ENCODE measurements at places on chromosomes 2 and 18.

DNA sequence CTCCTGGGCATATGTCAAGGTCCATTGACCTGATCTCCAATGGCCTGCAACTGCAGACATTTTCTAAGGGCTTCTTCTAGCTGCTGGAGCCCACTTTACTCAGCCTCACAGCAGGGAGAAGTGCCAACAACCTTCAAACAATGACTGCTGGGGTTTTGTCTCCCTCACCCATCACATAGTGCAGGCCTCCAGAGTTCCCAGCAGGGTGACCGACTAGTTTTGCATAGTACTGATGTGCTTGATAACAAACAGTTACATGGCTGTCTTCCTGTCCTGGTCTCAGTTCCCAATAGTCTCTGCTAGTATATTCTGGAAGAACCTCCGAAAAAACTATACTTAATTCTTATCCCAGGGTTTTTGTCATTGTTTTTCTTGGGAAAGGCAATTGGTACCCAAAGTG lies 10.4 kb upstream of the NETO1 start:
- no peaks in the 10 kb centered on the region for H3K27me3 ChIP-seq
- no peak overlapping the region for H3K4me3 ChIP-seq
- H3K36me3 ChIP-seq = no peaks in the 10 kb centered on the region
- no peak overlapping the region for H3K27ac ChIP-seq
- H3K4me1 ChIP-seq = no peaks in the 10 kb centered on the region

- H3K27ac ChIP-seq = no peak overlapping the region
- no peaks in the 10 kb centered on the region for H3K36me3 ChIP-seq
- no peaks in the 10 kb centered on the region for H3K27me3 ChIP-seq
- H3K4me3 ChIP-seq = no peak overlapping the region
These were observed 40.5 kb upstream of the ITPRID2 start for GRCh38 chr2:181850936-181851560.

GRCh38 chr2:21052044-21052443 lies 8.2 kb upstream of the APOB start:
- no peaks in the 10 kb centered on the region for H3K36me3 ChIP-seq
- H3K4me1 ChIP-seq = no peaks in the 10 kb centered on the region
- H3K27me3 ChIP-seq = no peaks in the 10 kb centered on the region
- no peak overlapping the region for H3K27ac ChIP-seq
- DNase-seq = no peak
- H3K4me3 ChIP-seq = no peak overlapping the region

GRCh38 chr18:62331581-62332356 lies 6.7 kb downstream of the TNFRSF11A start:
- no peak overlapping the region for H3K4me3 ChIP-seq
- no peaks in the 10 kb centered on the region for H3K36me3 ChIP-seq
- peaks cover 22% of the 10 kb centered on the region for H3K4me1 ChIP-seq
- H3K27me3 ChIP-seq = peaks cover 35% of the 10 kb centered on the region
- H3K27ac ChIP-seq = no peak overlapping the region

DNA sequence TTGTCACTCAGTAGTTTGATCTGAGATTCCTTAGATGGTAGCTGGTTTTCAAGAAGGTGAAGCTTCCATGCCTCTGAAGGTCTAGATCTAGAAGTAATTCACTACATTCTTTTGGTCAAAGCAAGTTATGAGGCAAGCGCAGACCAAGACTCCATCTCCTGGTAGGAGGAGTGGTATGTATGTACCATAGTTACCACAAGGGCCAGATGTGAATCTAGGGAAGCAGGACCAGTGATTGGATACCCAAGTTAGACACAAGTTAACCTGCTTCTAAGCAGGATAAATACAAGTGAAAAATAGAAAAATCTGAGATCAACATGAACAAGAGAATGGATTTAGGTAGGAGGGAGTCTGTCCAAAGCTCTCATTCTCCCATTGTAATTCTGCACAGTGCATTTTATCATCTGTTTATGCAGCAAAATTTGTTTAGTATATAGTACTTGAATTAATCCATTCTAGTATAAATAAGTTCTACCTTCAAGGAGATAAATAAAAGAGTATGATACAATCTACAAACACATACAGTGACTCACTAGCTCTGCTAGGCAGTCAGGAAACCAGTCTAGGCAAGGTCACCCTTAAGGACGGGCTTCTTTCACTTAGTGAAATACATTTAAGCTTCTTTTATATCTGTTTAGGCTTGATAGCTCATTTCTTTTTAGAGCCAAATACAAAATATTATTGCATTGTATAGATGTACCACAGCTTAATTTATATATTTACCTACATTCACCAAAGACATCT lies 14.2 kb upstream of the DOCK10 start:
- no peak overlapping the region for H3K27ac ChIP-seq
- DNase-seq = no peak
- no peaks in the 10 kb centered on the region for H3K27me3 ChIP-seq
- H3K4me1 ChIP-seq = peaks cover 35% of the 10 kb centered on the region
- no peak overlapping the region for H3K4me3 ChIP-seq

DNA sequence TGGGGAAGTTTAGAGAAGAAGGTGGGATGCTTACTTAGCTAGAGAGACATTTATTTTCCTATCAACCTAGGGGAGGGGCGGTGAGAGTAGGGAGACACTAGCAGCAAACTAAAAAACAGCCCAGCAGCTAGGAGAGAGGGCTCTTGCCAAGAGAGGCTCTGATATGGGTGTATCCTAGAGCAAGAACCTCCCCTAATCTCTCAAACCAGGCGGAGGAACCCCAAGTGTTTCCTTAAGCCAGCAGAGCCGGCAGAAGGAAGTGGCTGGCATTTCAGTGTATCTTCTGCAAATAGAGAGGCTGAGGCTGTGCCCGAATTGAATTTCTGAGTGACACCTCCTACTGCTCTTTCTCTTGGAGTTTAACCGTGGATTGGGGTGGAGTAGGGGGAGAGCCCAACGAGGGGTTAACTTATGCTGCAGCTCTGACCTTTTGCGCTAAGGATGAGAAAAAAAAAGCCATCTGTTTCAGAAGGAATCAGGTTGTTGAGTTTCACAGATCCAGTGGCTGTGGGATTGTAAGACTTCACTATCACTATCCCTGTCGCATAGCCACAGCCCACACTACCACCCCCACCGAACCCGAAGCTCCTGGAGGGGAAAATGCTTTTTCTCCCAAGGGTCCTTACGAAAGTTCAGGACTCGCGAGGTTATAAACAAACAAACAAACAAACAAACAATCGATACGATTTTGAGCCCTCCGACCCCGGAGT lies 1.4 kb downstream of the ST8SIA5 start:
- DNase-seq = no peak
- no peak overlapping the region for H3K27ac ChIP-seq
- no peak overlapping the region for H3K4me3 ChIP-seq

DNA sequence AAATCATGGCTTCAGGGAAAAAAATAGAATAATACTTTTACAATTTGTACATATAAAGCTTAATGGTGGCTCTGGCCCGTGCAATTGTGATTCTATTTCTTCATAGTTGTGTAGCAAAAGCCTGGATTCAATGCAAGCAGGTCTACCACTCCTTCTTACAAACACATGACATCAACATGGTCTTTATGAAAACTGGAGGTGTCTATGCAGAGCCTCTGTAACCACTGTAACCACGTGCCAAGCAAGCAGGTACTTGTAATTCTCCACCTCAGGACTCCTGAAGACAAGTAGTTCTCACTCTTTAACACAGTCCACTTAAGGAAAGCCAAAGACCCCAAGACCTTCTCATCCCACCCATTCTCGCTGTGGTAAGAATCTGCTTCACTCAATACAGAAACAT lies 62.6 kb downstream of the METTL4 start:
- H3K27ac ChIP-seq = no peak overlapping the region
- H3K27me3 ChIP-seq = no peaks in the 10 kb centered on the region
- H3K36me3 ChIP-seq = no peaks in the 10 kb centered on the region
- H3K4me3 ChIP-seq = no peak overlapping the region
- no peaks in the 10 kb centered on the region for H3K4me1 ChIP-seq

DNA sequence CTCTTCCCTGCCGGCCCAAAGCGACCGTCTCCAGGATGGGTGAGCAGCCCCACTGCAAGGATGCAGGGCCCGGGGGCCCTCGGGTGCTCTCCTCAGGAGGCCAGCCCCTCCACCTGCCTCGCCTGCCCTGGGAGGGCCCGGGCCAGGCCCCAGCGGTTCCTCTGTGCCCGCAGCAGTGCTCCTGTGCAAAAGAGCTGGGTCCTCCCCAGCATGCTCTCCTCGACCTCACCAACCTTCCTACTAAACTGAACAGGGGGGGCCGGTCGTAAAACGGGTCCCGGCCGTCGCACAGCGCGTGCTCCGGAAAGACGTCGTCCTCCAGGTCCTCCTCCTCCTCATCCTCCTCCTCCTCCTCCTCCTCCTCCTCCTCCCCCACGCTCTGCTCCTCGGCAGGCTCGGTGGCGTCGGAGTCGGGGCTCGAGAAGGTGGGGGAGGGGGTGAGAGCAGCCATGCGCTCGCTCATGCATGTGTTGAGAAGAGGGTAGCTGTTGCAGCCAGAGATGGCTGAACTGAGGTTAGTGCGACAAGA lies 62.9 kb downstream of the KIF1A start:
- no peaks in the 10 kb centered on the region for H3K4me1 ChIP-seq
- H3K27me3 ChIP-seq = no peaks in the 10 kb centered on the region
- no peak overlapping the region for H3K4me3 ChIP-seq
- H3K27ac ChIP-seq = no peak overlapping the region
- H3K36me3 ChIP-seq = no peaks in the 10 kb centered on the region
- DNase-seq = no peak

- H3K36me3 ChIP-seq = no peaks in the 10 kb centered on the region
- no peak overlapping the region for H3K27ac ChIP-seq
- no peaks in the 10 kb centered on the region for H3K4me1 ChIP-seq
- DNase-seq = no peak
- H3K27me3 ChIP-seq = no peaks in the 10 kb centered on the region
These were observed 33.9 kb downstream of the FN1 start for GRCh38 chr2:215401896-215402379.

DNA sequence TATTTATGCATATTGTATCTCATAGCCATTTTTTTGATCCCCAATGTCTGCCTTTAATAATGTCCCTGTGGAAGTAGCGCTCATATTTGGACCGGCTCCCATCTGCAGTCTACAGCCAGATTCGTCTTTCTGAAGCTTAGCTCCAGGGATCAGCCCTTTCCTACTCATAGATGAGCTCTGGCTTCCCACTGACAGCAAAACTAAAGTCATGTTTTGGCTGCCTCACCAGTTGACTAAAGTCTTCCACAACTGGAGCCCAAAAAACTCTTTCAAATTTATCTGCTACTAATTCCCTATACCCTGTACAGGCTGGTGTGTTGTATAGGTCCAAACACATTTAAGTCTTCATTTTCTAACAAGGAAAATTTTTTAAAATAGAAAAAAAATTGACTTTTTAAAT lies 294.2 kb upstream of the HNMT start:
- no peaks in the 10 kb centered on the region for H3K4me1 ChIP-seq
- DNase-seq = no peak
- H3K4me3 ChIP-seq = no peak overlapping the region

DNA sequence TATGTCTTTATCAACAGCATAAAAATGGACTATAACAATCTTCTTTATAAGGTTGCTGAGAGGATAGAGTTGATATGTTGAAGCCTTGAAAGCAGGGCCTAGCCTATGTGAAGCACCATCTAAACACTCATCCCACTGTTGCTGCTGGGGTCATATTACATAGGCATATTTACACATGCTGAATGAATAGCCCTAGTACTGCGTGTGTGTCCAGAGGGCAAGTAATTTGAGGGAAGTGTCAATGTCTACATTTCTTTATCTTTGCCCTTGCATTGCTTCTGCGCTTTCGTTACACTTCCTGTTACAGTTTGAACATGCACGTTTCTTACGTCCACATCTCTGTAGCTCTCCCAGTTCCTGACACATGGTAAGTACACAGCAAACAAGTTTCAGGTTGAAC lies 280.3 kb upstream of the ATP5MC3 start:
- no peak overlapping the region for H3K27ac ChIP-seq
- no peak for DNase-seq
- no peaks in the 10 kb centered on the region for H3K36me3 ChIP-seq
- no peaks in the 10 kb centered on the region for H3K4me1 ChIP-seq

DNA sequence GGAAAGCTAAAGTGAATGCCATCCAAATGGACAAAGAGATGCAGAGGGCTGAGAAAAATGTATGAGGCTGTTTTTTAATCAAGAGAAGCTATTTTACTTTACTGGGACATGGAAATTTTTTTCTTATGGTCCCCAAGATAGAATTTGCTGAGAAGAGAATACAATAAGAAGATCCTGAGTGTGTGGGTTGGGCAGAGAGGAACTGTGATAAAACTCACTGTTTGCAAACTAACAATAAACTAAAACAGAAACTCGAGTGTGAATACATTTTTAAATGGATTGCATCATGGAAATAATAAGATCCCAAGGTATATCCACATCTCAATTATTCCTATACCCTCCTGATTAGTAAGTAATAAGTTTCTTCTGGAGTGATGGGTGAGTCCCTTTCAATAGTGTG lies 4.4 kb downstream of the NEB start:
- H3K4me1 ChIP-seq = no peaks in the 10 kb centered on the region
- no peak for DNase-seq
- no peaks in the 10 kb centered on the region for H3K27me3 ChIP-seq

- no peak for DNase-seq
- H3K36me3 ChIP-seq = no peaks in the 10 kb centered on the region
- H3K27me3 ChIP-seq = no peaks in the 10 kb centered on the region
- no peaks in the 10 kb centered on the region for H3K4me1 ChIP-seq
These were observed 268.1 kb upstream of the LINC00305 start for GRCh38 chr18:64416990-64417389.

- no peak overlapping the region for H3K27ac ChIP-seq
- DNase-seq = no peak
- no peaks in the 10 kb centered on the region for H3K4me1 ChIP-seq
These were observed 109.6 kb upstream of the ODC1 start for GRCh38 chr2:10557506-10558265.

- no peak overlapping the region for H3K4me3 ChIP-seq
- H3K36me3 ChIP-seq = no peaks in the 10 kb centered on the region
- H3K27ac ChIP-seq = no peak overlapping the region
- no peaks in the 10 kb centered on the region for H3K27me3 ChIP-seq
- DNase-seq = no peak
These were observed 107.5 kb upstream of the FSHR start for GRCh38 chr2:49261781-49262180.

DNA sequence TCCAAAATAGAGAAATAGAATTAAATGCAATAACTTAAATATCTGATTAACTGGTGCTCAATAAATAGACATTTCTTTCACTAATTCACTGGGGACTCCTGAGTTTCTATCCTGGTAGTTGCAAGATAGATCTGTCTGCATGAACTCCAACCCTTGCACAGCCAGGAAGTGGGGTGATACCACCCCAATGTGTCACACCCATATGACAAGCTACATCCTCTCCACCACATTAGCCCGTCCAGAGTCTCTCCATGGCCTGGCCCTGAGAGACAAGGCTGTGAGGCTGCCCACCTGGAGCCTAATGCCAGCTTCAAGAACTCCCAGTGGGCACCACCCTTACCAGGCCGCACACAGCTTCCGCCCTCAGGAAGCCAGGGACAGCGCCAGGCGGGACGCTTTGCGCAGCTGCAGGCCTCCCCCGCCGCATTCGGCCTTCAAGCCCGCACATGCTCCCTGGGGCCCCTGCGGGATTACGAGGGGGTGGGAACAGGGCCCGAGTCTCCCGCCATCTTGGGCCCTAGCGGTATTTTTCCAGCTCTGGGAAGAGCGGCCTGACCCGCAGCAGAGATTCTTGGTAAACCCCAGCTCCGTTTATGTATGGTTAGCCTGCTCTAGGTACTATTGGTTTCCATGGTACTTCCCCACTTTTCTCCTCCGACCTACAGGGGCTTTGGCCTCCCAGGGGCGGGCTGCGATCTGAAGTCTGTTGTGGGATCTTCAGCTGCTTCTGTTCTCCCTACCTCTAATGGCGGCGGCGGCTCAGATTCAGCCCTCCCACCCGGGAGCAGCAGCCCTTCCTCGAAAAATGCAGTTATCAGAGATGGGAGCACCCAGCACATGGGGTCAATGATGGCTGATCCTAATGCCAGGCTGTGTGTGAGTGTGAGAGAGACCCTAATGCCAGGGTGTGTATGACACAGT lies at the start of gene TDRD15:
Gene TDRD15, plus strand, starts transcription at position 496 of the 921 bp plus-strand sequence. CDS start 13,500 bp downstream, outside the sequence.
- H3K27ac ChIP-seq = no peak within 1 kb of the TSS
- H3K4me1 ChIP-seq = no peaks in the 10 kb centered on the region
- H3K36me3 ChIP-seq = no peaks in the 10 kb centered on the region
- H3K4me3 ChIP-seq = no peak within 1 kb of the TSS
- no peaks in the 10 kb centered on the region for H3K27me3 ChIP-seq
- no peak for DNase-seq
